Iris pigment epithelial cell (primary cell): ENCODE measurements at places on chromosomes 6 and 20.
A peak's percentile ranks its signal among the peaks of the same experiment; 100 is the strongest.

- DNase-seq, result peak; percentile 87
Measured at GRCh38 chr20:47785854-47786764, 828 bp upstream of the SULF2 start.

DNA sequence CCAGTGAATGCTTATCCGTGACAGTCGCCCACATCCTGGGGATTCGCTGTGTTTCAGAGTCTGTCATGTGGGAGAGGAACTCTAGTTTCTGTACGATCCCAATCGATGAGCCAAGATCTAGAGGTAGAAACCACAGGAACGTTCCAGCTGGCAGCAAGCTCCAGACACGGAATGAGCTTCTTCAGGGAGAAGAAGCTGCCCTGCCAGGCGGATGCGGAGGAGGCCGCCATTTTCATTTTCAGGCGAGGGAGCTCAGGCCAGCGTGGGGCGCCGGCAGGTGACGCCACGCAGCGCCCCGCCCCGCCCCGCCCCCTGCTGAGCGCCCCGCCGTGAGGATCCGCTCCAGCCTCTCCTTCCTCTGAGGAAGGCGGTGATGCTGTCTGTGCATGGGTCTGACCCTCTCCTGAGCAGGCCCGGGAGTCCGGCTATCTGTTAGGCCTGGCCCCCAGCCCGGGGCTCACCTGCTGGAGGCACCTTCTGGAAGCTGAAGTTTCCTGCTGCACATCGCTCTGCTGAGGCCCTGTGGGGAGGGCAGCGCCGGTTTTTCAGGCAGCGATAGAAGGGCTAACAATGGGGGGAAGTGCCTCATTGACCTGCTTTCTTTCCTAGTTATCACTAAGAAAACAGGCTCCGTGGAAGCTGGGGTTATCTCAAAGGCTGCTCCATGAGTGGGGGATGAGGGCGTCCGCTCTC lies 147.5 kb downstream of the ERMARD start:
- no peak for DNase-seq

GRCh38 chr20:43839793-43840199 lies 74.9 kb upstream of the TOX2 start:
- DNase-seq, result no peak

GRCh38 chr20:23096986-23097520 lies 10.9 kb upstream of the CD93 start:
- DNase-seq, result no peak

- DNase-seq, result no peak
Measured at GRCh38 chr6:143074670-143075318, 14.1 kb downstream of the AIG1 start.

DNA sequence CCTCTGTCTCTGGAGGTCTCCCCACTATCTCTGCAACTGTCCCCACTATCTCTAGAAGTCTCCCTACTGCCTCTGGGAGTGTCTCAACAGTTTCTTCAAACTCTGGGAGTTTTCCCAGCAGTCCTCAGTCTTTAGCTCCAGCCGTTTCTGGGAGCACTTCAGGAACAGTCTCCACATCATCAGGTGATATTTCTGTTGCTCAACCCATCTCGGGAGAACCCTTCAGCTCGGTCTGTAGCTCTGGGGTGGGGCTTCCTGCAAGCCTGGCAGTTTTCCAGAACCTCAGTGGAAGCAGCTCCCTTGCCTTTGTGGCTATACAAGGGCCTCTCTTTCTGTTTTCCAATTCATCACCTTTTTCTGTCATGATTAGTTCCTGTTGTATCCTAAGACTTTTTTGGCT lies 3.0 kb upstream of the SFTA2 start:
- peak; percentile 59 for DNase-seq

DNA sequence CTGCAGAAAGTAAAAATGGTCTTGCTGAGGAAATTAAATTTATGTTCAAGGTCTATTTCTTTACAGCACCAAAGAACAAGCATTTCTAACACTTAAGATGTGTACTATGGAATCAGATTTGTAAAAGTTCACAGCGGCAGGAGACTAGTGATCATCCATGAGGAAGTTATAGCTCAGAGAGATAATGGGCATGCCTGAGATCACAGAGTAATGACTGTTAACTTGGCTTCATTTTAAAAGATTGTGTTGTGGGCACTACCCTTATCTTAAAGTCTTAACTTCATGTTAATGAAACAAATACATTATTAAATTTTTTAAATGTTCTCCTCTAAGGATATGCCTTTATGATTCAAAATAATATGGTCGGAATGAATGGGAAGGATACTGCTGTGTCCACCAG lies 168.6 kb downstream of the GMPR start:
- DNase-seq, result no peak

DNA sequence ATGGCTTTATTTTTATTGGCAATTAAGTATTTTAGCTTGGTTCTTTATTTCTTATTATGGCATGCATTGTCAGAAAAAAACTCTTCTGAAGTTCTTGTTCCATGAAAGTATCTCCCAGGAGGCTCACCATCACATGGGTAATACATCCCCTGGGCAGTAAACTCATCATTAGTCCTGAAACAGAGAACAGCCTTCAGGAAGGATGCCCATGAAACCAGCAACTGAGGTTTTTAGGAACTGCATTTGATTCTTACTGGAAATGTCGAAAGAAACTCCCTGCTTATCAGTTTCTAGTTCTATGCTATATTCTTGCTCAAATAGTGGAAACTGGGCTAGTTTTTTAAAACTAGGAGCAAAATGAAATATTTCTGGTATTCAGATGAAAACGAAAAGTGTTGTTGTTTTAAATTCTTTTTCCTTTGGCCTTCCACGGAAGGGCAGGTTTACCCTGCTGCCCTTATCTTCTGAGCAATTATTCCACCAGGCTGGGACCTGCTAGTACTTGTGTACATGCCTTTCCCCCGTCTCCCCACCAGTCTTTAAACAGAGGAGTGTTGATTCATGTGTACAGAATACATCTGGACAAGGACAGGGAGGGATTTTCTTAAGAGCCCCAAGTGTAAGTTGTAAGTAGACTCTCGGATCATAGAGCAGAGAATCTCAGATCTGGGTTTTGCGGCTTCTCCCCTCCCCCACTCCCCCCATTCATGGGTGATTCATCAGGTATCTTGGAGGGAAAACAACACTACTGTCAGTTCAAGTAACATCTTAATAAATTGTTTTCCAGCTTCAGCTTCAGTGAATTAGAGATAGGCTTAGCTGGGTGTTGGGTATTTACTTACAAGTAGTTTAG lies 81.5 kb downstream of the RTN4IP1 start:
- peak; percentile 84 for DNase-seq

DNA sequence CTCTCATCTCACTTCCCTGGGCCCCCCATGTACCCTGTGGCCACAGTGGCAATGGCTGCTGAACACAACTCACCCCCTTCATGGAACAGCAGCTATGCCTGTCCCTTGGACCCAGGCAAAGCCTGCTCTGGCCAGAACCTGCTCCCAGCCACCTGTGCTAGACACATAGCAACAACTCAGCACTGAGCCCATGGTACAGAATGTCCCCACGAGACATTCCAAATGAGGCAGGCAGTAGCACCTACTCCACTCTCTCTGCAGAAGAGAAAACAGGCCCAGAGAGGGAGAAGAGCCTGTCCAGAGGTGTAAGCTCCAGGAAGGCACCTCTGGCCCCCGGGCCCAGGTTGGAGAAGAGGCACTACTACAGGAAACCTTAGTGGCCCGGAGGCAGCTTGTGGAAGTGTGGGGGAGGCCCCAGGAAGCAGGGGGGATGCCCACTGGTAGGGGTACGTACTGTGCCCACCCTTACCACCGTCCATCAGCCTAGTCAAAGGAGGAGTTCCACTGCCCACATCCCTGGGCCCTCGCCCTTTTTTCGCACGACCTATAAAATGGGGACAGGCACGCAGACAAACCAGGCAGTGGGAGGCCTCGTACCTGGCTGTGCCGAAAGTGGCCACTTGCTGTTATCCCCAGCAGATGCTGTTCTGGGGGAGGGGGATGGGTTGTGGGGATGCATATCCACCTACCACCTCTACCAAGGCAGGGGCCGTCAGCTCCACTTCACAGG lies 97.2 kb downstream of the ASXL1 start:
- DNase-seq, result no peak

DNA sequence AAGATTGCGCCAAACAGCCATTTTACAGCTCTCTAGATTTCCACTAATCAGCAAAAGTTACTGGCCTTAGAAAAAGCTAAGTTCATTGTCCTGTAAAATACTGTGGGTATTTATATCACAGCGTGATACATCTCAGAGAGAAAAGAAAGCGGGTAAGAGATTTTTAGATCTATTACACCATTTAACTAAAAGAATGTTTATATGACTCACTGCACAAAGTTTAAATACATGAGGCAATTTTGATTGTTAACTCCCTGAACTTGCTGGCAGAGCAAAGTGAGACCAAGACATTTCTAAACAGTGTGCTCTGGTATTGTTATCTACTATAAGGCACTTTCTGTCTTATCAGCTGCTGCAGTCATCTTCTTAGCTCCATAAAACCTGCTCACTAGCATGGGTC lies 314.3 kb downstream of the EPHA7 start:
- DNase-seq, result peak; percentile 60

GRCh38 chr6:4941782-4942672 lies 61.8 kb downstream of the RPP40 start:
- DNase-seq, result peak; percentile 99

GRCh38 chr20:10228330-10228729 lies 9.7 kb downstream of the SNAP25 start:
- no peak for DNase-seq

DNA sequence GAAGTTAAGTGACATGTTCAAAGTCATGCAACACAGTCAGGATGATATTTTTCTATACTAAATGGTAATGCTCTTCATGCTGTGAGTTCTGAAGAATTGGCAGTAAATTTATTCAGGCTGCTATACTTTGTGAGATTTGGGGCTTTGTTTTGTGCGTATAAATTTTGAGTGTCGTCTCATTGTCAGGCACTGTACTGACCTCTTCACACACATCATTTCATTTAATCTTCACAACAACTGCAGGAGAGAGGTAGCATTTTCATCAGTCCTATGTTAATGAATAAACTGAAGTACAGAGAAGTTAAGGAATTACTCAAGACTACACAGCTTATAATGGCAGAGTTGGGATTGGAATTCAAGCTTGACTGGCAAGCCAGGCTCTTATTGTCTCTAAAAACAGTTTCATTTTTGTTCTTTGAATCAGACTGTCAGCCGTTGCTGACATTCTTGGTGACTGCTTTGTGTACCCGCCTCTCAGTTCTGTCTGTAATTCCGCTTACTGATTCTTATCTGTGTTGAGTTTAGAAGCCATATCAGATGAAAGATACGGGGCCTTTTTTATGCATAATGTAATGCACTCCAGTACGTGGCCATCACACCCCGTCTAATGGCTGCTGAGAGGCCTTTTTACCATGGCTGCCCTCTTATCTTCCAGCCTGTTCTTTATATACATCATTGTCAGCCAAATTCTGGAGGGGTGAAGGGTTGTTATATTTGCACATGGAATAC lies 274.9 kb downstream of the UTRN start:
- DNase-seq, result peak; percentile 62

- DNase-seq, result peak; percentile 72
Measured at GRCh38 chr20:54649511-54649962, 174.1 kb downstream of the DOK5 start.

GRCh38 chr20:8287340-8287739 lies 155.3 kb downstream of the PLCB1 start:
- DNase-seq, result no peak

- peak; percentile 59 for DNase-seq
Measured at GRCh38 chr6:130933712-130934200, 106.5 kb downstream of the SMLR1 start.
